ENCODE measurements at places on chromosomes 7 and 10. TPM values are rescaled to one million over a fixed set of nuclear protein-coding genes. Genes with fewer than 3 reads are reported as not detected.

GRCh38 chr10:97974100-97974499 lies 56.3 kb downstream of the CRTAC1 start:
- DNase-seq = no peak

DNA sequence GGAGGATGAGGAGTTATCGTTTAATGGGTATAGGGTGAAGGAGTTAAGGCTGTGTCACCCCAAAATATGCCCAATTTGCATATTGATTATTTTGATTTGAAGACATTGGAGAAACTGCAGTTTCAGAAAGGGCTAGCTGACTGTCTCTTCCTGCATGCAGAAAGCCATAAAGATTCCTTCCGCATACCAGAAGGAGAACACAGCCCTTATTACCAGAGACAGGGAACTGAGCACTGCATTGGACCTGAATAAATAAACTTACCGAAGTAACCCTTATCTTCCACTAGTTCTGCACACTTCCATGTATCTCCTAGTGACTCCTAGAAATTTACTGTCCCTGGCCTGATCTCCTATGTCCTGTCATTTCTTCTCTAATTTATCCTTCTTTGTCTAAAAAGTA lies 821.9 kb upstream of the AUTS2 start:
- DNase-seq = no peak

GRCh38 chr7:155381852-155382801 lies 75.8 kb upstream of the EN2 start:
- DNase-seq = no peak

GRCh38 chr7:23490357-23491135 lies 20.3 kb upstream of the IGF2BP3 start:
- DNase-seq = no peak

The GPNMB gene
- not detected for total RNA-seq

The C10orf88 gene
- total RNA-seq = 12.7 TPM

The PTPRZ1 gene
- not detected for total RNA-seq

DNA sequence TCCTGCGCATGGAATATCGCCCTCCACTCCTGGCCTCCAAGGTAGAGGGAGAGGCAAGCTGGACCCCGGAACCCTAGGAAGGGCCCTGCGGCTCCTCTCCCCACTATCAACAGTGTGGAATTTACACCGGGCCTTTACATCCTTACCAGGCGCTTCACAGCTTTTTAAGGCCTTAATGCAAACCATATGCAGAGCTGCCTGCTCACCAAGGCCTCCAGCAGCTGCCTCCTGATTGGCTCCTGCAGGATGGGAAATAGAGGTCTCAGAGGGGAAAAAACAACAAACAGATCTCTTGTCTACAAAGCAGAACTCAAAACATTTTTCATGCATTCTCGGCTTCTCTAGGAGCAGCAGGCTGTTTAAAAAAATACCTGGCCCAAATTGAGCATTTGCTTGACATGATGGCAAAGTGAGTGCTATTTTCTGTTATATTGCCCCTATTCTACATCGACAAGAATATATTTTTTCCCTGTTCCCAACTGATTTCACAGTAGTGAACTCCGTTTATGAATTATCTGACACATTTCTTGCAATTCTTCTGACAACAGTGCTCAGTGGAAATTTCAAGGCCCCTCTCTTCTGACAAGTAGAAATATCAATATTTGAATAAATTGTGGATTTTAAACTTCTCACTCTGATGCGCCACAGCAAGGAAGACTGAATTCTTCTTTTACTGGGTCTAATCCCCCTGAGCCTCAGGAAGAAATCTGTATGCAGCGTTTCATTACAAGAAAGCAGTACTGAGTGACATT lies 51.7 kb downstream of the EBF3 start:
- DNase-seq = peak; percentile 41

The CNPY1 gene
- not detected for total RNA-seq

DNA sequence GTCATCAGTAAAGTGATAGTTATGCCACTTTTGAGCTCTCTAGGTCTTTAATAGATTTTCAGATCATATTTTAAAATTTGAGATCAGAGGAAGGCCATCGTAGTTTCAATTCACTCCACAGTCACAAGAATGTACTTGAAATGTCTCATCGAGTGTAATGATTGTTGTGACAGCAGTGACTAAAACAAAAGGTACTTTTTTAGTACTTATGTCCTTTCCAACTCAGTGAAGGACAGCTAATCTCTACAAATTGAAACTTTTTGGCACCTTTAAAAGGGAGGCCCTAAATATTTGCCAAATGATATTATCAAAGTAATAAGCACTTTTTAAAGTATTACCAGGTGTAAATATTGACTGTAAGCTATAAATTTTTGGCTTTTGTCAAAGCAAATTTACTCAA lies 702.9 kb upstream of the GRM3 start:
- DNase-seq = no peak

The TMEM270 gene
- total RNA-seq = not detected

The ANKRD61 gene
- total RNA-seq = not detected

The NYAP1 gene
- total RNA-seq = not detected

GRCh38 chr7:46542076-46542475 lies 621.0 kb upstream of the IGFBP3 start:
- DNase-seq = no peak

DNA sequence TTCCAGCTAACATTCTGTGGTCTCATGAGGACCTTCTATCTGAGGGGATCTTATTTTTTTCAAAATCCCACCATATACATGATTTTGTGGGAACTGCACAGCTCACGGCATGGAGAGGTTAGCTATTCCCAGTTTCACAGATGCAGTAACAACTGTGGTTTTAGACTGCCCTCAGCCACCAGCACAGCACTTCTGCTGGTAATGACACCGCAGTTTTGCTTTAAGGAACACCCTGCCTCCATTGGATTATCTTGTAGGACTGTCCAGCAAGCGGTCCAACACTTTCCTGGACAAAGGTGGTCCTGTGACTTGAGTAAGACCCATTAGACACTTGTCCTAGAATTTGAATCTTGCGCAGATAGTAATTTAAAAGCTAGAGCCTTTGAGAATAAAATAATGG lies 65.3 kb upstream of the SMNDC1 start:
- DNase-seq = no peak

DNA sequence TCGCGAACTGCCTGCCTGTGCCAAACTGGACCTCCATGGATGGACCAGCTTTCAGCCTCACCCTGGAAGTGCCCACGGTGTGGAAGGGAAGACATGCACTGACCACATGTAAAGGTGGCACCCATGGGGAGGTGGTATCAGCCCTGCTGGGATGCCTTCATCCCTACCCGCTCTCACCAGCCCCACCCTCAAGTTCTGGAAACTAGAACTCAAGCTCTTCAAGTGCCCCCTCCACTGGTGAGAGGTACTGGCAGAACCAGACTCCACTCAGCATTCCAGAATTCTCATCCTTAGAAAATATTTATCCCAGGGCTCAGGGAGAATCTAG lies 5.9 kb downstream of the ZNF488 start:
- DNase-seq = no peak

The PSTK gene
- 3.4 TPM for total RNA-seq

The OR6B1 gene
- total RNA-seq = not detected

The ACADSB gene
- 24.0 TPM for total RNA-seq

GRCh38 chr7:11233871-11234270 lies 260.2 kb downstream of the PHF14 start:
- no peak for DNase-seq

DNA sequence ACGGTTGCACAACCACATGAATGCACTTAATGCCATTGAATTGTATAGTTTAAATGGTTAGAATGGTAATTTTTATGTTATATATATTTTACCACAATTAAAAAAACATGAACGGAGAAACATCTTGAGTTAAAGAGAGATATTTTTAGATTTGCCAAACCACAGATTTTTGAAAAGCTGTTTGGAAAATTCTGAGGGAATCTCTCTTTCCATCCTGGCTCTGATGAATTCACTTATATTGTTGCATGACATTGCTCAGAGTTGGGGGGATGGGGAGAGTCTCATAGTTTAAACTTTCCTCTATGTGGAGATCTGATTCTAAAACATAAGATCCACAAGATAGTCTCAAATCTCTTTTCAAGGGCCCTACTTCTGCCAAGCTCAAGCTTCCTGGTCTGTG lies 275.0 kb upstream of the NPVF start:
- no peak for DNase-seq

The GDF10 gene
- total RNA-seq = not detected

DNA sequence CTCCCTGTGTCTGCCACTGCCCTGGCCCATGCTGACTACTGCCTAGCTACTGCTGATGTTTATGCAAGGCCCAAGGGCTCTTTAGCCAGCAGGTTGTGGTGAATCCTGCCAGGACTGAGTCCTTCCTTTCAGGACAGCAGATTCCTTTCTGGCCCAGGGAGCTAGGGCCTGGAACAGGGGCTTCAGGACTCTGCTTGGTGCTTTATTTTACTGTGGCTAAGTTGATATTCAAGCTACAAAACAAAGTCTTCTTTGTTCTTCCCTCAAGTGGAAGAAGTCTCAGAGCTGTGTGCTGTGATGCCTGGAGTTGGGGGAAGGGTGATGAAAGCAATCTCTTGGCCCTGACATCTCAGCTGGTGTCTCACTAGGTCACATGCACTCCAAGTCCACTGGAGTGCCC lies 66.2 kb upstream of the NME8 start:
- no peak for DNase-seq

DNA sequence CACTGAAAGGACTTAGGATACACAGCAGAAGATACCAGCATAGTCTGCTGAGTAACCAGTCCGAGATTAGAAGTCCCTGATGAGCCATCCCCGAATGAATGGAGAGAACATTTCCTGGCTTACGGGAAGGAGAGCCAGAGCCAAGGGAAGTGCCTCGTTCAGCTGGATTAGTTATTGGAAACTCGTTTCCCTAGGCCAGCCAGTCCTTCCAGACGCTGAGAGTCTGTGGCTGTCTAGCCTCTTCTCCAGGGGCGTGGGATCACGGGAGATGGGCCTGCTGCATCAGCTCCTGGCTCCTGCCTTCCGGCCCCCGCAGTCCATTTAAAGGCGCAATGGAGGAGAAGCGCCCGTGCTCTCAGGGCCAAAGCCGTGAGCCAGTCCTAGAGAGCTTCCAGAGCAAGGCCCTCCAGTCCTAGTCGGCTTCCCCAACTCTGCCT lies 712.8 kb downstream of the PARD3 start:
- no peak for DNase-seq

- DNase-seq = no peak
These were observed 592 bp upstream of the MAPK8 start for GRCh38 chr10:48305905-48306264.

DNA sequence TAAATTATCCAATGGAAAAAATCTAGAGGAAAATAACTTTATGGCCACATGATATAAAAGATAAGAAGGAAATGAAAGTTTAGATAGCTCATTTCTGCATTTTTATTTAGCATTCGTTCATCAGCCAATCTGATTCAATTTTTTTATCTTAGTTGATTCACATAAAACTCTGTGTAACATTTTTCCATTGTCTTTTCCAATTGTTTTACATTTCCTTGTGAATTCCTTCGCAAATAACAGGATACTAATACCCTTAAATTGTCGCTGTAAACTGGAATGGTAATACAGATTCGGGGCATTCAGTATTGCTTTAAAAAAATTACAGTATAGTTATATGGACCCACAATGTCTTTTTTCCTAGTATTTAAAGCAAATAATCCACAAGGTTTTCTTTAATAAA lies 136.4 kb downstream of the CUBN start:
- no peak for DNase-seq

DNA sequence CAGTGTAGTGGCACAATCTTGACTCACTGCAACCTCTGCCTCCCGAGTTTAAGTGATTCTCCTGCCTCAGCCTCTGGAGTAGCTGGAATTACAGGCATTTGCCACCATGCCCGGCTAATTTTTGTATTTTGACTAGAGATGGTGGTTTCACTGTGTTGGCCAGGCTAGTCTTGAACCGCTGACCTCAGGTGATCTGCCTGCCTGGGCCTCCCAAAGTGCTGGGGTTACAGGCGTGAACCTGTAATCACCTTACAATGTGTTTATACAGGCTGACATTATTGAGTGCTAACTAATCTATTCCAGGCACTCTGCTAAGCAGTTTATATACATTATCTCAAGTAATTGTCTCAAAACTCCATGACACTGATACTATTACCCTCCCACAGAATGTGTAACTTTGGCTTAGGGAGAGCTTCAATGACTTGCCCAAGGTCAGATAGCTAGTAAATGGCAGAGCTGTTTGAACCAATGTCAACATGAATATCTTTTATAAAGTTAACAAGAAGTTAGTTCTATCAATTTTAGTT lies 36.8 kb downstream of the KIFBP start:
- no peak for DNase-seq

GRCh38 chr7:46230990-46231305 lies 309.9 kb upstream of the IGFBP3 start:
- no peak for DNase-seq

- DNase-seq = no peak
These were observed 265.2 kb upstream of the CSTF2T start for GRCh38 chr10:51964630-51965029.

- DNase-seq = no peak
These were observed 60.9 kb downstream of the ANKRD7 start for GRCh38 chr7:118285358-118285757.

DNA sequence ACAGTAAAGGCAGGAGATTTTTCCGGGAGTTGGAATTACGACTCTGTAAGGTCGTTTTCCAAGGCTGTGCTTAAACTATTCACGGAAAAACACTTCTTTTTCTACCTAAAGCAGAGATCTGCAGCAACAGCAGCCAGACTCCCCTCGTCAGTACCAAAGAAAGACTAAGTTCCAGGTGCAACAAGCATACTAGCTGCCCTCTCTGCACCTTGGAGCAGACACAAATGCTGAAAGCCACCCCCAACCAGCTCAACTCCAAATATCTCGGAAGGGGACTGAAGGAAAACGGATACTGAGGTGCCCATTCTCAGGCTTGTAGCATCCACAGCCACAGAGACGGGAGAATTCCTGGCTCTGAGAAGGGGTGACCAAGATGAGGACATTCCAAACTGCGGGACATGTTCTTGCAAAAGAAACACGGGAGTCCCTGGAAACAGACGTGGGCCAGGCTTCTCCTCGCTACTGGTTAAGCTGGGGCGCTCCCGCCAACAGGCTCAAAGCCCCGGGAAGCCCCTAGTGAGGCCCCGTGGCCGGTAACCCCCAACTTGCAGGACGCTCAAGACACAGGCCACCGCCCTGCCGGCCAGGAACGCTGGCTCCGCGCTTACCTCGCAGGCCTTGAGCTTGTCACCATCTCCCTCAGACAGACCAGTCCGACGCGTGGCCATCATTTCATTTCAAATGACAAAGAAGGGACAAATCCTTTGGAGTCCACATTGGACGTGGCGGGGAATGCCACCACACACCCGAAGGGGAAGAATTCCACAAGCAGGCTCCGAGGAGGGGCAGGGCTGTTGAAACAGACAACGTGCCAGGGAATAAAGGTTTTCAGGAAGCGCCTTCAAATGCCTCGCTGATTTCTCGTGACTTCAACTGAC lies 2.2 kb downstream of the ARHGAP21 start:
- no peak for DNase-seq

DNA sequence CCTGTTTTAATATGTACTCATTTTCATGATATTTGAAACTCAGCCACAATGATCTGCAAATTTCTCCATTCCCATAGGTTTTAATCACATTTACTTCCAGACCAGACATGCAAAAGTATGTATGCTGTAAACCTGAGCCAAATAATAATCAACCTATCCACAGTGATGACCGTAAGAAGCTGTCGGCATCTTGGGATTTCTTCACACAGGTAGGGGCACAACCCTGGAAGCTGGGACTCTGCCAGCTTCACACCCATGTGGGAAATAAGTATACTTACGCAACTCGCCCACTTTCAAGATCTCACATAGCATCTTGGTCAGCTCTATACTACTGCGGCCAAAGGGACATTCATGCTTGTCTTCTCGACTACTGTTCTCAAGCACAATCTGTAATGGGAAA lies 352.3 kb downstream of the ELMO1 start:
- DNase-seq = no peak

- no peak for DNase-seq
These were observed 76.1 kb downstream of the BICC1 start for GRCh38 chr10:58588673-58589265.
